ENCODE measurements at places on chromosomes 2 and 18.

DNA sequence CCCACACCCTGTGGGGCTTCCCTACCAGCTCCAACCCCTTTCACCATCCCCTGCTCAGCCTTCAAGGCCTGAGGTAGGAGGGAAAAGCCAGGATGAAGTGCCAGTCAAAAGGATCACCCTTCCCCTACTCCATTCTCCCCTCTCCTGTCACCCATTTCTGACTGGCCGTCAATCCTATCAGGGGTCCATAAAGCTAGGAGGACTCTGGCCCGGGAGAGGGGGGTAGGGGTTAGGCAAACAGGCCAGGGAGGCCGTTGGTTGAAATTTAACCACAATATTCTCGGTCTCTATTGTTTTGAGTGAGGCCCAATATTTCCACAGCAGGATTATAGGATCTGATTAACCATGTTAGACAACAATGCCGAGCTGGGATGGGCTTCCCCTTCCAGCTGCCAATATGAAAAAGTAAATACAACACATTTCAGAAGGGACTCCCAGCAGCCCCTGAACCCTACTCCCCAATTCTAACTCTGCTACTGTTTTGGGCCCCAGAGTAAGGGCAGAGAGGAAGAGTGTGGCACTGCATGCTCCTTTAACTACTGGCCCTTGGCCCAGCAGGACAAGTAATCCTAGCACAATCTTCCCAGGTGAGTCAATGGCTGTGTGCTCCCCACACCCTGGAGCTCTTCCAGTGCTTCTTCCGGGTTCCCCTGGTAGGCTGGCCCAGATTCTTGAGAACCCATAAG lies 10.6 kb upstream of the IHH start:
- DNase-seq, result no peak

DNA sequence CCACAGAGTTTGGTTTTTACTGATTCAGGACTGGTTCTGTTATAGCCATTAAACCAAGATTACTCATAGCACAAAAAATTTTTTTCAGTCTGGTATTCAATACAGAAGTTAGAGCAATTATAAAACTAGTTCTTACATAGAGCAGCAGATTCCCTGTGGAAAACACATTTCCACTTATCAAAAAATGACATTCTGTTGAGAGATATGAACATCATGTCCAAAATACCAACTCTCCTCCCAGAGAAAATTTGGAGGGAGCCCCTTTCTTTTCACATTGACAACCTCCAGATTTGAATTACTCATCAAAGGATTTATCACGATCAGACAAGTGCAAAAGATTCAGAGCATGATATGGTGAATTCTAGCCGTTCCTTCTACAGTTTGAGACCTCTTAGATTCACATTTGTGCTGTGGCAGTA lies 126.8 kb upstream of the SERPINE2 start:
- DNase-seq, result peak; percentile 75

- DNase-seq, result no peak
Measured at GRCh38 chr2:7378591-7378990, 461.4 kb downstream of the RNF144A start.

DNA sequence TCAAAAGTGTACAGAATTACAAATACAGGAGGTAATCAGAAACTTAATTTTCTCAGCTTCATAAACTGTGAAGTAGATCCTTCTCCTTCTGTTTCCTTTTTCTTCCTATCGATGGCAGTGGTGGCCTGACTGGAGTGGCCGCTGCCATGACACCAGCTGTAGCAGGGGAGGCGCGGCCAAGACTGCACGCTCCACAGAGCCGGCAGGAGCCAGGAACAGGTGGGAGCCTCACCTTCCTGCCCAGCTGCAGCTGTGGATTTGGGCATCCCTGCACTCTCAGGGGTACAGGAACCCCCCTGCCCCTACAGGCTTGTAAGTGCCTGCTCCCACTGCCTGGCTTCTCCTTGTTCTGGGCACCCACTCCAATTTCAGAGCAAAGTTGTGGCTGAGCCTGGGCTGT lies 76.1 kb downstream of the EPB41L3 start:
- DNase-seq, result no peak

GRCh38 chr18:48990481-48991318 lies 39.9 kb upstream of the SMAD7 start:
- no peak for DNase-seq

DNA sequence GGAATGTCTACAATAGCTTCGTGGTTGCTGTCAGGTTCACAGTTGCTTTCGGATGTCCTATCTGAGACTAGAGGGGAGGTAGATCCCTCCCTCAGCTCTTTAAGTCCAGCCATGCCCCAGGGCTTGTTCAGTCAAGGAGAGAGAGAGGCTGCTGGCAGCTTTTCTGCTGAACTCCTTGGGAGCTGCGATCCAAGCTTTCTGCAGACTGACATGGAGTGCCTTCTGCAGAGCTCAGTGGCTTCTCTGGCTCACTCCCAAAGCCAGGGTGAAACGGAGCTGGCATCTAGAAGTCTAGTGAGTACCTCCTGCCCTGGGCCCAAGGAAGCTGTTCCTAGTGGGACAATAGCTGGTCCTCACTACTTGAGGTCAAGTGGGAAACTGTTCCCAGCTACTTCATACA lies 62.5 kb downstream of the TMEM17 start:
- DNase-seq, result no peak

DNA sequence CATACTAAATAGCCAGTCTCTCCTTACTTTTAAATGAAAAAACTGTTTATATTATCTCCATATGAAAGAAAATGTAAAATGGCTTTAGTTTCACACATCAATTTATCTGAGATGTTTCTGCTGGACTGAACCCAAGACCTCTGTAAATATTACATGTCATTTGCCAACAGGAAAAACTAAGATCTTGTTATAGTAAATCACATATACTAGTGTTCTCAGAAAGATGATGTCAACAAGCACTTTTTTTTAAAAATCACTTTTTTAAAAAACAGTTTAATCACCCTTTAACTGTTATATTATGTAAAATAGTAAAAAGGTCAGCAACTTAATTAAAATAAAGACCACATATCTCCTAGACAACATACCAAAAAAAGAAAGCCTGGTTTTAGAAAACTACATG lies 46.3 kb downstream of the PTPN2 start:
- no peak for DNase-seq

GRCh38 chr2:127646487-127647241 lies 711 bp downstream of the GPR17 start:
- DNase-seq, result no peak

- no peak for DNase-seq
Measured at GRCh38 chr2:200356321-200356720, 49.8 kb downstream of the SPATS2L start.

GRCh38 chr2:212034841-212035585 lies 503.6 kb downstream of the ERBB4 start:
- no peak for DNase-seq
